ENCODE measurements at places on chromosomes 13 and 19. TPM values are rescaled to one million over a fixed set of nuclear protein-coding genes. Genes with fewer than 3 reads are reported as not detected.

LRRC4B gene
- 1.1 TPM for total RNA-seq

LRRC63 gene
- 0.16 TPM for total RNA-seq

TYROBP gene
- not detected for total RNA-seq

MYBPC2 gene
- total RNA-seq, result not detected

ZNF563 gene
- total RNA-seq, result 4.3 TPM

All from MG63 (cell line).